RWPE1 (cell line): ENCODE measurements at places on chromosomes 4 and X.

DNA sequence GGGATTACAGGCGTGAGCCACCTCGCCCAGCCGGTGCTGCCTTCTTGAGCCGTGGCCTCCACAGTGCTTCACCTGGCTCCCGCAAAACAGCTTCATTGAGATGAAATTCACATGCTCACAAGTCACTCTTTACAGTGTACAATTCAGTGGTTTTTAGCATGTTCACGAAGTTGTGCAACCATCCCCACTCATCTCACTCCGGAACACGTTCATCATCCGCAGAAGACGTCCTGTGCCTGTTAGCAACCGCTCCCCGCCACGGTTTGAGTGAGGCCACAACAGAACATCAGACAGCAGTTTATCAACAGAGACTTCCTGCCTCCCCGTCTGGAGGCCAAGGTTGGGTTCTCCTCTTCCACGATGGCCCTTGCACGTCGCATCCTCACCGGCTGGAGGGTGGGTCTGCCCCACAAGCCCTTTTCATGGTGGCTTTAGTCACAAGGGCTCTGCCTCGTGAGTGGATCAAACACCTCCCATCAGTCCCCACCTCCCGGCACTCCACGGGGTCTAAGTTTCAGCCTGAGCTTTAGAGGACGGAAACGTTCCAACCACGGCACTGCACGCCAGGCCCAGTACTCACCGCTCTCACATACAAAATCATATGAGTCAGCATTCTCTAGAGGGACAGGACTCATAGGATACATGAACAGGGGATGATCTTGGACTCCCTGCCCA, 29.6 kb upstream of the SPON2 start:
- DNase-seq = no peak

DNA sequence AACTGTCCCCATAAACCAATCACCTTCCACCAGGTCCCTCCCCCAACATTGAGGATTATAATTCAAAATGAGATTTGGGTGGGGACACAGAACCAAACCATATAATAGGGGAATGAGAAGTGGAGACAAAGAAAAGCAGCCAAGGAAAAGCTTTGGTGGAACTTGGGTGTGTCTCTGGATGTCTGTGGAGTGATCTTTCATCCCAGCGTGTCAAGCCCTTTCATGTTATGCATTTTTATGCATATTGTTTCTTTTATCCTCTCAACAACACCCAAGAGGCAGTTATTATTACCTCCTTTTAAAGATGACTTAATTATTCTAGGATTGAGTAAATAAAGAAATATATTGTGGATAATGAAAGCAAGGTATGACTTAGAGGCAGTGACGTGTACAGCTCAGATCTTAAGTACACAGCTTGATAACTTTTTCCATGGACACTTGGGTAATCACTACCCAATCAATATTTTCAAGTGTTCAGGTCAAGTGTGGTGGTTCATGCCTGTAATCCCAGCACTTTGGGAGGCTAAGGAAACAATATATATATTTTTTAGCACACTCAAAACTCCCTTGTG, 42.6 kb upstream of the HOPX start:
- no peak for DNase-seq

- no peak for DNase-seq
Observed at GRCh38 chr4:52748432-52748831, 2.8 kb downstream of the ERVMER34-1 start.

DNA sequence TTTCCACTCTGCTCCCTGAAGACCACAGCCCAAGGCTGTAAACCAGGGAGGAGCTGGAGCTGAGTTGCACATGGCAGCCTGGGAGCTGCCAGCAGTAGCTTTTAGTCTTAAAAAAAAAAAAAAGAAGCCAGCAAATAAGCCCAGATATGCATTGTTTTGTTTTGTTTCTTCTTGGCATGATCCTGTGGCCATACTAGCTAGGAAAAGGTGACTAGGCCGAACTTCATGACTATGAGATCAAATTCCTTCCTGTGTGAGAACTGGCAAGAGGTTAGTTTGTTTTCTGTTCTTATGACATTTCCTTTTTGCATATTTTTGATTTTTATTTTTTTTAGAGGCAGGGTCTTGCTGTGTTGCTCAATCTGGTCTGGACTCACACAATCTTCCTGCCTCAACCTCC, 323.3 kb downstream of the DCTD start:
- DNase-seq = no peak

GRCh38 chr4:74433043-74433442, 11.9 kb upstream of the AREG start:
- DNase-seq = no peak

GRCh38 chr4:146521541-146522097, at the start of gene SLC10A7:
Gene SLC10A7 (minus strand): TSS chr4:146521940. CDS start chr4:146521717, 223 bp downstream.
- peak; percentile 73 for DNase-seq

DNA sequence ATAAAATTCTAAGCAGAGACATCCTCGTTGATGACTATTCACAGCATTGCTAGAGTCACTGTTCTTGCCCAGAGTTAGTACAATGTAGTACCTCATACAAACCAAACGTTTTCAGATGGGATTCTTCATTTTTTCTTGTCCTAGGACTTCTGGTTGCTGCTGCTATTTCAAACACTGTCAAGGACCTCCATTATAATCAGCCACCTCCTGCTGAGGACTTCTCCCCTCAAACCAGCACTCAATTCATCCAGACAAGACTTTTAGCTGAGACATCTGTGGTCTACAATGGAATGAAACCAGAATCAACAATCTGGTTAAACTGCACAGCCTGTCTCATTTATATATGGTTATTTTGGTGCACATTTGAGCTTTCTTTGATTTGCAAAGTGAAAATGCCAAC, 1008.8 kb downstream of the STPG2 start:
- no peak for DNase-seq

DNA sequence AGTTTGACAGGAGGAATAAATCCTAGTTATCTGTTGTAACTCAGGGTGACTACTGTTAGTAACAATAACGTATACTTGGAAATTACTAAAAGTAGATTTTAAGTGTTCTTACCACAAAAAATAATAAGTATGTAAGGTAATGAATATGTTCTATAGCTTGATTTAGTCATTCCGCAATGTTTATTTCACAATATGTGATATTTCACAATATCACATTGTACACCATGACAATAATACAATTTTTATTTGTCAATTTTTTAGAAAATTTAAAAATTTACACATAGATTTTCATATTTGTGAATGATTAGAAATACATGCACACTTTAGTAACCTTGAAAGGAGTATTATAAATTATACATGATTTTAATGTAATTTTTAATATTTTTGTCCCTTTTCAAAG, 812.7 kb upstream of the FTHL17 start:
- DNase-seq = no peak

DNA sequence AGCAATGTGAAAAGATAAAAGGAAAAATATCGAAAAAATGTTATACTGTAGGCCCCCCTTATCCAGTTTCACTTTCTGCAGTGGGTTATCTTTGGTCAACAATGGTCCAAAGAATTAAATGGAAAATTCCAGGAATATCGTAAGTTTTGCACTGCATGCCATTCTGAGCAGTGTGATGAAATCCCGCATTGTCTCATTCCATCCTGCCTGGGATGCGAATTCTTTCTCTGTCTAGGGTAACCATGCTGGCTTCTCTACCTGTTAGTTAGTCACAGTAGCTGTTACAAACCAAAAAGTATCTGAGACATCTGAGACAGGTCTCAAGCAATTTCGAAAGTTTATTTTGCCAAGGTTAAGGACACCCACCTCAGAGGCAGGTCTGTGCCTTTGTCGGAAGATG, 170.3 kb downstream of the COX18 start:
- DNase-seq = no peak

- DNase-seq = no peak
Observed at GRCh38 chrX:20414762-20415445, 148.2 kb upstream of the RPS6KA3 start.
